ENCODE measurements at places on chromosomes 2 and 18.

GRCh38 chr18:2304378-2305175, 266.7 kb downstream of the METTL4 start:
- H3K36me3 ChIP-seq = no peaks in the 10 kb centered on the region
- H3K4me3 ChIP-seq = no peak overlapping the region
- DNase-seq = no peak
- no peaks in the 10 kb centered on the region for H3K4me1 ChIP-seq
- H3K27ac ChIP-seq = no peak overlapping the region

DNA sequence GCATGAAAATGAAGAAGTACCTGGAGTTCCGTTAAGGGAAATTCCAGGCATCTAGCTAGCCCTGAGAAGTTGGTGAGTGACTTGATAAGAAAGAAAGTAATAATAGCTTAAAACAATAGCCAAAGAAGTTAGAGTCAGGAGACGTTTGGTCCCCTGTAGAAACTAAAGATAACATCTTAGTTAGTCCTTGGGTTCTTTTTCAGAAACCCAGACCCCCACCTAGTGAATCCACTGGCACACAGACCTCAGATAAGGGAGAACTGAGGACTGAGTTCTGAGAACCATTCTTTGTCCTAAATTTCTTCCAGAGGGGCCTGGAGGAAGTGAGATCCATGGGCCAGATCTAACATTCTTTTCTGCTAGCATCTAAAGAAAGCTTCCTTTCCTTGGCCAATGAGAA, 335.4 kb downstream of the SLC4A3 start:
- H3K27me3 ChIP-seq = no peaks in the 10 kb centered on the region
- no peaks in the 10 kb centered on the region for H3K4me1 ChIP-seq
- H3K4me3 ChIP-seq = no peak overlapping the region
- H3K27ac ChIP-seq = no peak overlapping the region

DNA sequence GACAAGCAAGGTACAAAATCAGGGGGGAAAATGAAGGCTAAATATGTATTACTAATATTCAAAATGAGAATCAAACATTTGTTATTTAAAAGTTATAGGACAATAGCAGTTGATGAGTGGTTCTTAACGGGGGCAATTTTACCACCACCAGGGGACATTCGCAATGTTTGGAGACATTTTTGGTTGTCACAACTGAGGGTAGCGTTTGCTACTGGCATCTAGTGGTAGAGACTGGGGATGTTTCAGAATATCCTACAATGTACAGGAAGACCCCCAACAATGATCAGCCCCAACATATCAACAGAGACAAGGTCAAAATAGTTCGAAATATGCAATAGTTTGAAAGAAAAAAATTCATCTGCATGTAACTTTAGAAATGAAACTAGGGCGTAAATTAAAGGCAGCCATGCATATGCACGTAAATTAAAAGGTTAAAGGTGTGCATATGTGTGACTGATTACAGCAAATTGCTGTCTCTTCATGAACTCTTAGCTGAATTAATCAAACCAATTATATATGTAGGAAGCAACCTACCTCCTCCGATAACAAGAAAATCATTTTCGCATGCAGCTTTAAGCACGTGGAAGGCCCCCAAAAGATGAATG, 61.2 kb upstream of the CUL3 start:
- H3K36me3 ChIP-seq = no peaks in the 10 kb centered on the region
- no peak for DNase-seq
- no peaks in the 10 kb centered on the region for H3K4me1 ChIP-seq
- peaks cover 39% of the 10 kb centered on the region for H3K27me3 ChIP-seq
- H3K4me3 ChIP-seq = no peak overlapping the region

DNA sequence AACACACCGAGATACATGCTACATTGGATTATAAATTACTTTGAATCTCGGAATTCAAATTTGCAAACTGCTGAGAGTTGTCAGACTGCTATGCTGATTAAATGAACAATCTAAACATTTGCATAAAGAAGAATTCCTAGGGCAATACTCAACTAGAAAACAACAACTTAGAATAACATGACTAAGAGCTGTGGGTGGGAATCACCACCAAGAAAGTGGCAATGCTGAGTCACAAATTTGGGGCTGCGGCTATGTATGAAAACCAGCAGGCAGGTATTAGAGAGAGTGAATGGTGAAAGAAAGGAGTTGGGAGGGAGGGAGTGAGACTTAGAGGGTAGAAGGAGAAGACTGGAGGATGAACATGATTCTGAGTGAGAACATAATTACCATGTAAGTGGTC, 559.5 kb downstream of the PIK3C3 start:
- DNase-seq = no peak
- no peaks in the 10 kb centered on the region for H3K36me3 ChIP-seq
- H3K4me3 ChIP-seq = no peak overlapping the region
- no peaks in the 10 kb centered on the region for H3K4me1 ChIP-seq
- no peaks in the 10 kb centered on the region for H3K27me3 ChIP-seq

GRCh38 chr2:98454073-98454472, 9.4 kb downstream of the INPP4A start:
- no peaks in the 10 kb centered on the region for H3K27me3 ChIP-seq
- peaks cover 19% of the 10 kb centered on the region for H3K36me3 ChIP-seq
- peak overlapping the region; percentile 92 for H3K27ac ChIP-seq
- peak overlapping the region; percentile 65 for H3K4me3 ChIP-seq
- H3K4me1 ChIP-seq = peaks cover 93% of the 10 kb centered on the region

DNA sequence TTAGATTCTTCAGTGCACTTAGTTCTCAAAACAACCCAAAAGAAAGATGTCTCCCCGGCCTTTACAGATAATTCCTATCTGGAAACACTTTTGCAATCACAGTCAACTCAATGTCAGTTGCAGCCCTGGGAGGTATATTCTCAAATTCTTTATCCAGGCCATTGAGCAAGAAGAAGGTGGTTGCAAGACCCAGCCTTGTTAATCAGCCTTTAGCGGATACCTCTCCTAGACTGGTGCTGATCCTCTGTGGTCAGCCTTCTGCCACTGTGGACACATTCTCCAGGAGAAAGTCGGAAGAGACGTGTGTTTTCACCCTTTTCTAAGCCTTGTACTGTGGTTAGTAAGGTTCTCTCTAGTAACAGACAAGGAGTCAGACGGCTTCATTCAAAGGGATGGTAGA, 7.8 kb upstream of the FZD7 start:
- H3K4me1 ChIP-seq = no peaks in the 10 kb centered on the region
- no peaks in the 10 kb centered on the region for H3K36me3 ChIP-seq
- H3K27ac ChIP-seq = no peak overlapping the region
- H3K4me3 ChIP-seq = no peak overlapping the region

GRCh38 chr18:39591649-39592048, 2026.1 kb upstream of the CELF4 start:
- no peak overlapping the region for H3K27ac ChIP-seq
- no peak for DNase-seq
- H3K4me3 ChIP-seq = no peak overlapping the region
- no peaks in the 10 kb centered on the region for H3K4me1 ChIP-seq
- no peaks in the 10 kb centered on the region for H3K36me3 ChIP-seq

DNA sequence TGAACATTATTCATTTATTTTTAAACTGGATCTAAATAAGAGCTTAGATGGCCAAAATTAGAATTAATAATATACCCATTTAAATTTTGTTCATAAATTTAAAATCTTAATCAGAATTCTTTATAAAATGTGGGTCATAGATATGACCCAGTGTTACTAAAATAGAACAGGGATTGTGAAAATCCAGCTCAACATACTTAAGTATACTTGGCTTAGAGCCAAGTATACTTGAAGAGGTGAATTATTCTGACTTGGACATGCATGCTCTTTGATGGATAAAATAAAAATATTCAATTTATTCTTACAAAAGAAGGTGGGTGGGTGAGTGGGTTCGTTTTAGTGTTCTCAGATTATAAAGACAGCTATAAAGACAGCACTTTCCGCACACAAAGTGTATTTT, 70.7 kb downstream of the SPOPL start:
- H3K27me3 ChIP-seq = no peaks in the 10 kb centered on the region
- DNase-seq = no peak
- H3K4me1 ChIP-seq = peaks cover 7% of the 10 kb centered on the region

DNA sequence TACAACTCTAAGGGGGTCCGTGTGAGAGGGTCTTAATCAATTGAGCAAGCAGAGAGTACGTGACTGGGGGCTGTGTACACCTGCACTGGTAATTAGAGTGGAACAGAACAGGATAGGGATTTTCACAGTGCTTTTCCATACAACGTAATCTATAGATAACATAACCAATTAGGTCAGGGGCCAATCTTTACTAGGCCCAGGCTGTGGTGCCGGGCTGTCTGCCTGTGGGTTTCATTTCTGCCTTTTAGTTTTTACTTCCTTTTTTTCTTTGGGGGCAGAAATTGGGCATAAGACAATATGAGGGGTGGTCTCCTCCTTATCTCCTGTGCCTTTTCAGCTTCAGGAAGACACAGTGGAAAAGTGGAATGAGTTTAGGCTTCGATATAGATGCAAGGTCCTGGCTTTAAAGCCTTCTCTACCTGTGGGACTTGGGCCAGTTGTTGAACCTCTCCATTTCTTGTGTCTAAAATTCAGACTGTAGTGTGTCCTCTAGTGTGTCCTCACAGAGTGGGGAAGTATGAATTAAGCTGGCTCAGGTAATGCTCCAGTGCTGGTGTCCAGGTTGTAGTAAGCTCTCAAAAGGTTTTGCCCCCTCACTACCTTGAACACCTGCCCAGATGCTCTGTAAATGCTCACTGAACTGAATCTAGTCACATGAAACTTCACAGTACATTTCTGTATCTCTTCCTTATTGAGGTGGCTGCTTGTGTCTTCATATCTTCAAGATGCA, 422.8 kb downstream of the SETBP1 start:
- no peaks in the 10 kb centered on the region for H3K27me3 ChIP-seq
- H3K27ac ChIP-seq = no peak overlapping the region
- peaks cover 15% of the 10 kb centered on the region for H3K4me1 ChIP-seq
- no peak overlapping the region for H3K4me3 ChIP-seq
- DNase-seq = no peak
- H3K36me3 ChIP-seq = peaks cover 2% of the 10 kb centered on the region

DNA sequence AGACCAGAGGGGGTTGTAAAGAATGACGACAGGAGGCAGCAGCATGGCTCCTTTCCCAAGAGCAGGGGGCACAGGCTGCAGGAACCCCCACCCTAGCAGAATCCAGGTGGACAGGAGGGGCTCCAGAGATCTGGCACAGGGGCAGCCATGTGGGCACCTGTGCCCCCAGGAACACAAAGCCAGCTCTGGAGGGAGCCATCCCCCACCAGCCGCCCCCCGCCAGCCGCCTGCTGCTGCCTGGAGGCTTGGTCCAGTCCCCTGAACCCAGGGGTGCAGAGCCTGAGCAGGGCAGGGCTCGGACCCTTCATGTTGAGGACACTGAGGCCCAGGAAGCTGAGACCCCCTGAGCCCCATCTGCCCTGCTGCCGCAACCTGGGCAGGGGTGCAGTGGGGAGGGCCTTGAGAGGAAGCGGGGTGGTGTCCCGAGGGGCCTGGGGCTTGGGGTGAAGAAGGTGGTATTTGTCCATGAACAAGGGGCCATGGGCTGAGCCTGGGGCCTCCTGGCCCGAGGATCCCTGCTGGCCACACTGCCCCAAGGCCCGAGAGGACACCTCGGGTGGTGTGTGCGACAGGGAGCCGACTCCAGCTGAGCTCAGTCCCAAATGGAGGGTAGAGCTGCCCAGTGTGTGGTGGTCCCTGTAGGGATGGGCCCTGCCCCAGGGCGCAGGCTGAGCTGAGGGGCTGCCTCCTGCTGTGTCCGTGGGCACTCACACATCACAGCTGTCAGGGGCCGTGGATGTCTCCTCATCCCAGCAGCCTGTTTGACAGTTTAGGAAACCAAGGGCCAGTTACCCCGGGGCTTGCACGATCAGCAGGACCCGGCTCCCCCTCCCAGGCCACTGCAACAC, 39.8 kb upstream of the SNED1 start:
- H3K27ac ChIP-seq = no peak overlapping the region
- no peaks in the 10 kb centered on the region for H3K4me1 ChIP-seq
- H3K27me3 ChIP-seq = no peaks in the 10 kb centered on the region
- no peaks in the 10 kb centered on the region for H3K36me3 ChIP-seq

DNA sequence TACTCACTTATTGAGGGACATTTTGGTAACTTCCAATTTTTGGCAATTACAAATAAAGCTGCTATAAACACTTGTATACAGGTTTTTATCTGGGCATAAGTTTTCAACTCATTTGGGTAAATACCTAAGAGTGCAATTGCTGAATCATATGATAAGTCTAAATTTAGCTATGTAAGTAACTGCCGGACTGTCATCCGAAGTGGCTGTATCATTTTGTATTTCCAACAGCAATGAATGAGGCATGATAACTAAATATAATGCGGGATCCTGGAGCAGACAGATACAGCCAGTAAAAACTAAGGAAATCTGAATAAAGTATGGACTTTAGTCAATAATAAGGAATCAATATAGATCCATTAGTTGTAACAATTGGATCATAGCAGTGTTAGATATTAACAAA, 156.5 kb upstream of the RMP24 start:
- no peak overlapping the region for H3K4me3 ChIP-seq
- no peaks in the 10 kb centered on the region for H3K36me3 ChIP-seq
- peaks cover 42% of the 10 kb centered on the region for H3K27me3 ChIP-seq
- DNase-seq = no peak

DNA sequence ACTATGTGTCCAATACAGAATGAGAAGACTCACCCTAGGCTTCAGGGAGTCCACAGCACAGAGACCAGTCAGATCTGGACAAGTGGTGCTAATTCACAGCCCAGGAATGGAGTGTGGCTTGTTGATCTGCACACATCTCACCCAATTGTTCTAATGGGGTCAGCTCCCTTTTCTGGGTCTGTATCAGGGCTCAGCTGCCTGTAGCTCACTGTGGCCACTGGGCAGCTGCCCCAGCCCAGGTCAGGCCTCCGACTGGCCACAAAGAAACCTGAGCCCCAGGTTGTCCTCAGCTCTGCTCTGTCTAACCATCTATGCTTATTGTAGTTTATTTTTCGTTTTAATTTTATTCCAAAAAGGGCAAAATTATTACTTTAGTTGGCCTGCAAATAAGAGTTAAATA, 202.3 kb upstream of the RAB6C start:
- H3K4me1 ChIP-seq = no peaks in the 10 kb centered on the region
- no peak overlapping the region for H3K4me3 ChIP-seq
- no peaks in the 10 kb centered on the region for H3K36me3 ChIP-seq
- DNase-seq = no peak

GRCh38 chr2:149019768-149020167, 18.7 kb upstream of the LYPD6B start:
- no peak overlapping the region for H3K4me3 ChIP-seq
- no peaks in the 10 kb centered on the region for H3K27me3 ChIP-seq
- DNase-seq = no peak
- no peaks in the 10 kb centered on the region for H3K36me3 ChIP-seq
- peaks cover 9% of the 10 kb centered on the region for H3K4me1 ChIP-seq

DNA sequence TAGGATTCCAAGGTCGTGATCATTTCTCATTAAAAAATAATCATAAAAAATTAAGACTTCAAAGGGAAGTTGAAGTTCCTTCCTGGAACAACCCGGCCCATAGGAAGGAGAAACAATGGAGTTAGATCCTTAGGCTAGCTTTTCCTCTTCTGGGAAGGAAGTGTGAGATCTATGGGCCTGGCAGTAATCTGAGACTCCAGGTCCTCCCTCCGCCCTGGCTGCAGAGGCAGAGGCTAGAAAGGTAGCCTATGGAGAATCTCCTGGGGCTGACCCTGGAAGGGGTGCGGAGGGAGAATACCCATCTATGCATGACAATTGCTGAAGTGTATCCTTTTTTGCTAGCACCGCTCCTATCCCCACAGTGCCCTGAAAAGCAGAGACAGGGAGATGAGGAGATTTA, 37.9 kb downstream of the TRIB2 start:
- no peak for DNase-seq
- no peak overlapping the region for H3K27ac ChIP-seq
- no peaks in the 10 kb centered on the region for H3K36me3 ChIP-seq
- H3K4me1 ChIP-seq = no peaks in the 10 kb centered on the region
- no peaks in the 10 kb centered on the region for H3K27me3 ChIP-seq
